Stimulated activated CD4-positive, alpha-beta T cell treated with anti-CD3 and anti-CD28 coated beads, TNF-alpha, amount 100 ng/mL, for 48 hours (primary cell): ENCODE measurements at places on chromosomes 11 and 22.

DNA sequence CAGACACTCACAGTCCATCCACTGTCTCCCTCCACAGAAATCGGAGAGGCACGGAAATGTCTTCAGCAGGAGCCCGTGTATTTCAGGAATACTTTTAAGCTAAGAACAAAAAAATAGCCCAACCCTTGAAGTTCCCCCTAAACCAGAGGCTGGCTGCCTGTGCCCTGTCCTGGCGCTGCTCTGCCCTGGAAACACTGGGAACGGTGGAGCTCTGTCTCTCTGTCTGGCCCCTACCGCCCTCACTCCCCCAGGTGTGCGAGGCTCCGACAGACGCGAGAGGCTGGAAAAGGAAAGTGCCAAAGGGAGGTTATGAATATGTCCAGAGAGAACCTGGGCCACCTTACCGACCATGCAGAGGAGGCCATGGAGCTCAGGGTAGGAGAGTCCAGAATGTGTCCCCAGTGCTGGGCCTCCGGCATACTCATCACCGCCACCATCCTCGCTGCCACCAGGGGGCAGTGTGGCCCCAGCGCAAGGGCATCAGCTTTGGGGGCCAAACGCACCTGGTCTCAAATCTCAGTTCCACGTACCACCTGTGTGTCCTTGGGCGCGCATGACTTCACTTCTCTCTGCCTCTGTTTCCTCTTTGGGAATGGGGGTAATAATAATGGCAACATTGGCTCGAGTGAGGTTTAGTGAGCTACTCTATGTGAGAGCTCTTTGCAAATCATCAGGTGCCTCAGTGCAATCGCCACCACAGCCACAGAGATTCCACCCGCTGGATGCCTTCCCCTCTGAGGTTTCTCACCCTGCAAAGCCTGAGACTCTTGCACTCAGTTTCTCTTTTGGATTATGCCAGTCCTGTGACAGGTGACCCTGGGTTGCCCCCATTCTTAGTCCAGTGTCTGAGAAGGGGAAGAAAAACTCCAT, 10.4 kb upstream of the SLCO2B1 start:
- peak; percentile 49 for DNase-seq

GRCh38 chr11:133228471-133229329, 303.6 kb downstream of the OPCML start:
- DNase-seq = no peak

- no peak for DNase-seq
These were observed 4.0 kb upstream of the TH start for GRCh38 chr11:2175659-2176058.

- DNase-seq = no peak
These were observed 3.6 kb downstream of the CDHR5 start for GRCh38 chr11:620935-621814.

GRCh38 chr22:47851586-47851985, 1089.1 kb downstream of the TBC1D22A start:
- no peak for DNase-seq

DNA sequence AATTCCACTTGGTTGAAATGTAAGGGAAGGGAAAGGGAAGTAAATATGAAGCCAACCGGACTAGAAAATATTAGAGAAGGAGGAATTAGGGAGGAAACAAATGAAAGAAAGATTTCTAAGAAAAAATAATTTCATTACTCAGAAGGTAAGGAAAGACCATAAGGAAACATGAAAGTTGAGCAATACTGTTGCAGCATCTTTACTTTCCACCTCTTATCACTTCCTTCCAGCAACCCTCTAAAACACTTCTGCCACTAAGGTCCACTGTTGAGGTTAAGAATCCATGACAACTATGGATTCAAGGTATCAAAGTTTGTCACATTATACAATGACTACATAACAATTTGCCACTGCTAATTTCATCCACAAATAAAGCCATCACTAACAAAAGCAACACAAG, 308.6 kb downstream of the DLG2 start:
- no peak for DNase-seq

DNA sequence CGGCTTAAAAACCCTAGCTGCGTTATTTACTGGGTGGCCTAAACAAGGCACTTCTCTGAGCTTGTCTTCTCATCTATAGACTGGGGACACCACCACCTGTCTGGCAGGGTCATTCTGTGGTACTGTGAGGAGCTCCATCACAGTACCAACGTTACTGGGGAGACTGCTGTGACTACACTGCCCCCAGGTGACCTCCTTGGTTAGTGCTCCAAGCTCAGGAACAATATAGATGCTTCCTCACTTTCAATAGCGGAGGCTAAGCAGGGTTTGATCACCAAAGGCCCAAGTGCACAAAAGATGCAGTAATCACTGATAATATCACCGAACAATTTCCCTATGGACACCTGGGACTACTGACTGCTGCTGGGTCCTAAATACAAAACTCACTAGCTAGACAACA, 18.8 kb downstream of the PRPF19 start:
- no peak for DNase-seq

- DNase-seq = no peak
These were observed 322.8 kb downstream of the GUCY1A2 start for GRCh38 chr11:106695506-106695905.

- DNase-seq = no peak
These were observed 4.3 kb downstream of the ZFTA start for GRCh38 chr11:63764340-63764678.

DNA sequence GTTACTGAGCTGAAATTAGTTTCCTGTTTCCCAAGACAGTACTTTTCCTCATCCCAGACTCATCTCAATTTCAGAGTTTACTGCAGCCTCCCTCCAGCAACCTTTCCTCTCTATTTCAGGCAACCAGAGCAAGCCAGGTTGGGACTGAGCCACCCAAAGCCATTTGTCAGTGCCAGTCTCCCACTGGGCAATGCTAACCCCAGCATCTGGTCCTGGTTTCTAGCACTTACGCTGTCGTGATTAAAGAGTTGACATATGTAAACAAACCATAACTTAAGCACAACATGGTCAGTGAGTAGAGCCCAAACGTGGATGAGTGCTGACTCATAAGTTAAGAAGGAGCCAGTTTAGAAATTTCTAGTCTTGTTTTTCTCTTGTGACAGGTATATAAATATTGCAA, 119.6 kb upstream of the BLID start:
- DNase-seq = no peak

DNA sequence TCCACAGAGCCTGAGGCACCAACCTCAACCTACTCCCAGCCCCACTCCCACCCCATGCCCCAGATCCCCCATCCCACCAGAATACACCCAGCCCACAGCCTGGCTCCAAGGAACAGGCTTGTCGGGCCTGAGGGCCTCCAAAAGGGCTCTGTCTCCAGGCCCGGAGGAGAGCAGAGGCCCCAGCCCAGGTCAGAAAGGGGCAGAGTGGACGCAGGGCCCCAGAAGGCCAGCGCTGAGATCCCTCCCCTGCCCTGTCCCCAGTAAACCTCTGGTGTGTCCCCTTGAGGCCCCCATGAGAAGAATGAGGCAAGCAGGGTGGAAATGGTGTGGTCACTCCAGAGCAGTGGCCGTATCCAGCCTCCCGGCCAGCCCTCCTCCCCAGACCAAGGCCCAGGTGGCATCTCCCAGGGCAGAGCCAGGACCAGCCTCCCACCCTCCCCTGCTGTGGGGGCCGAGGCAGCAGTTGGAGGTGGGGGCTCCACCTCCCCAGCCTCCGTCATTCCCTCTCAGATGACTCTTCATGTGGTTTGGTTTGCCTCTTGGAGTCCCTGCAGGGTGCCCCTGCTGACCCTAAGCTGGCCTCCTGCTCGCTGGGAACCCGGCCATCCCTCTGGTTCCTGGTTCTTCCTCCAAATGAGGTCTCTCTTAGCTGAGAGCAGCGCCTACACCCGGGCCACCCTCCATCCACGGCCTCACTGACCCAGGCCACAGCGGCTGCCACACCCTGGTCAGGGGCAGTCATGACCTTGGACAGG, 195.0 kb downstream of the IGLL1 start:
- DNase-seq = no peak

- no peak for DNase-seq
These were observed 5.4 kb downstream of the KBTBD4 start for GRCh38 chr11:47573321-47573720.

GRCh38 chr11:86370922-86371594, 3.6 kb upstream of the CCDC81 start:
- DNase-seq = no peak

- no peak for DNase-seq
These were observed 320.5 kb downstream of the AASDHPPT start for GRCh38 chr11:106397787-106398501.

GRCh38 chr11:103450241-103450640, 341.0 kb downstream of the DYNC2H1 start:
- DNase-seq = no peak

DNA sequence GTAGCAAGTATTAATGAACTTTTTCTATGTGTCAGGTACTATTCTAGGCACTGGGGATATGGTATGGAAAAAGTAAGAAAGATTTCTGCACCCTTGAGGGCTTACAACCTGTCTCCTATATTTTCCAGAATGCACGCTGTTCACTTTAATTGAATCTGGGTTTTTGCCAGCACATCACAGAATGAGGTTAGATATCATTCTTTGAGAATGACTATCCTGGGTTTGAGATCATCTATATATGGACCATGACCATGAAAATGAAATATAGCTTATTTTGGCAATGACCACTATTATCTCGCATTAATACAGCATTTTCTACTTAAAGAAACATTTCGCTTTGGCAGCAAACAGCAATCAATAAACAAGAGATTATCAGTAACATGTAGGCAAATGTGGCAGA, 46.9 kb downstream of the C11orf71 start:
- DNase-seq = no peak

GRCh38 chr11:15038963-15039362, 34.4 kb upstream of the CALCB start:
- no peak for DNase-seq

GRCh38 chr11:2577031-2577990, 122.5 kb downstream of the KCNQ1OT1 start:
- DNase-seq = no peak

GRCh38 chr11:19696073-19696472, 16.6 kb upstream of the NAV2 start:
- no peak for DNase-seq
